ENCODE measurements at places on chromosomes 12 and 14.

DNA sequence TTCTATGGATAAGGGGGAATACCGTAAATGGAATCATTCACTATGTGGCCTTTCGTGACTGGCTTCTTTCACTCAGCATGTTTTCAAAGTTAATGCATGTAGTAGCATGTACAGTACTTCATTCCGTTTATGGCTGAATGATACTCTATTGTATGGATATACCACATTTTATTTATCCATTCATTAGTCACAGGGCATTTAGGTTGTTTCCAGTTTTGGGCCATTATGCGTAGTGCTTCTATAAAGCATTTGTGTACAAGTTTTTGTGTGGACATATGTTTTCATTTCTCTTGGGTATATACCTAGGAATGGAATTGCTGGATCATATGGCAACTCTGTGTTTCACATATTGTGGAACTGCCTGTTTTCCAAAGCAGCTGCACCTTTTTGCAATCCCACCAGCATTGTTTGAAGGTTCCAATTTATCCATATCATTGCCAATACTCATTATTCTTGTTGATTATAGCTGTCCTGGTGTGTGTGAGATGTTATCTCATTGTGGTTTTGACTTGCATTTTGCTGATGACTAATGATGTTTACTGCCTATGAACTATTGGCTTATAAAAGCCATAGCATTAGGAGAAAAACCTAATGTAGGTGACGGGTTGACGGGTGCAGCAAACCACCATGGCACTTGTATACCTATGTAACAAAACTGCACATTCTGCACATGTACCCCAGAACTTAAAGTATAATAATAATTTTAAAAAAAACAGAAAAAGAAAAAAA is 45.5 kb downstream of the ATF7IP start:
- DNase-seq: no peak

DNA sequence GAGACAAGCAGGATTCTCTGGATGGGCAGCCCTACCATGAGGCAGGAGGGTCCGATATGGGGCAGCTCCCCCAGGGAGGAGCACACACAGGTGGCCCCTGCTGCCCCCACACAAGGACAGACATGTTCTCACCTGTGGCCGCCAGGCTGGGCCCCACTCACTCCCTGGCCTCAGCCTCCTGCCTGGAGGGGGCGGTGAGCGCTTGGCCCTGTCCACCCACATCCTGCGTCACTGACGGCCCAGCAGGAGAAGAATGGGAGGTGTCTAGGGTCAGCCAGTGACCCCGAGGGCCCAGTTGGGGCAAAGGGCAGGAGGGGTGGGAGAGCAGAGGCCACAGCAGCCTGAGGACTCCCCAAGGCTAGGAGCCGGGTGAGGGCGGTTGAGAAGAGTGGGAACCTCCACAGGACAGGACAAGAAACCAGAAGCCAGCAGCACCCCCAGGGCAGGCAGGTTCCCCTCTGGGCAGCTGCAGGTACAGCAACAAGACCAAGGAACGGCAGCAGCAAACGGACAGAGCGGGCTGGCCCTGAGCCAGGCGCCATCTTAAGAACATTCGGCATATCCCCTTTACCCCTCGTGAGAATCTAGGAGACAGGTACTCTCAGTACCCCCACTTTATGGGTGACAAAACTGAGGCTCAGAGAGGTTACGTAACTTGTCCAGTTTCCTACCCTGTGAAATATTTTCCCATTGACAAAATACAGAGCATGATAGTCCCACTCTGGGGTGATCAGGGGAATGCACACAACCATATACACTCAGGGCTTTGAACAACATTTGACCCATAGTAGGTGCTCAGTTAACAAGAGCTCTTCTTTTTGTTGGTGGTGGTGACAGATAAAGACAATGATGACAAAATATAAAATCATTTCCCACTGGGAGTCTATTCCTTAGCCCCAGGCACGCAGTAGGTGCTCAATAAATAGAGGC is 74.3 kb downstream of the NCOR2 start:
- no peak for DNase-seq

DNA sequence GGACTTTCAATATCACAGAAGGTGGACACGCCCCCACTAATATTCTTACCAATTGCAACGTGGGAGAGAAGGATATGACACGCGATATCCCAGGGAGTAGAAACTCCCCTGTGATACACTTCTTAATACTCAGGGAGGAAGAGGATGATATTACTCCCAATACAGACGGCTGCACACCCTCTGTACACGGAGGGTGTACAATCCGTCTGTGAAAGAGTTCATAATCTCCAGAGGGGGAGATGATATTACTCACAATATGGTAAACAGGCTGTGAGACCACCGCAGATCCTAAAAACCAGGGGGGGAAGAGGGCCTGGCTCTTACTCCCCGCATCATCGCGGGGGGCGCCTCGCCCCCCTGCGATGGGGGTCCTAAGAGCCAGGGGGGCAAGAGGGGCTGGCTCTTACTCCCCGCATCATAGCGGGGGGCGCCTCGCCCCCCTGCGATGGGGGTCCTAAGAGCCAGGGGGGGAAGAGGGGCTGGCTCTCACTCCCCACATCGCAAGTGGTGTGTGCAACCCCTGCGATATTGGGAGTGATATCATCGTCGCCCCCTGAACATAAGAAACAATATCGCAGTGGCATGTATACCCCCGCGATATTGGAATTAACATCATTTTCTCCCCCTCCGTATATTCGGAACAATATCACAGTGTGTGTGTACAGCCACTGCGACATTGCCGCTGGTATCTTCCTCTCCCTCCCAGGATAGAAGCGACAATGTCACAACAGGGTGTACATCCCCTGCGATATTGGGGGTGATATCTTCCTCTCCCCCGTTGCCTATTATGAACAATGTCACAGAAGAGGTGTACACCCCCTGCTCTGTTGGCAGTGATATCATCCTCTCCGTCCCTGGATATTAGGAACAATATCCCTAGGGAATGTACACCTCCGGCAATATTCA is 8.9 kb upstream of the CLEC6A start:
- no peak for DNase-seq

DNA sequence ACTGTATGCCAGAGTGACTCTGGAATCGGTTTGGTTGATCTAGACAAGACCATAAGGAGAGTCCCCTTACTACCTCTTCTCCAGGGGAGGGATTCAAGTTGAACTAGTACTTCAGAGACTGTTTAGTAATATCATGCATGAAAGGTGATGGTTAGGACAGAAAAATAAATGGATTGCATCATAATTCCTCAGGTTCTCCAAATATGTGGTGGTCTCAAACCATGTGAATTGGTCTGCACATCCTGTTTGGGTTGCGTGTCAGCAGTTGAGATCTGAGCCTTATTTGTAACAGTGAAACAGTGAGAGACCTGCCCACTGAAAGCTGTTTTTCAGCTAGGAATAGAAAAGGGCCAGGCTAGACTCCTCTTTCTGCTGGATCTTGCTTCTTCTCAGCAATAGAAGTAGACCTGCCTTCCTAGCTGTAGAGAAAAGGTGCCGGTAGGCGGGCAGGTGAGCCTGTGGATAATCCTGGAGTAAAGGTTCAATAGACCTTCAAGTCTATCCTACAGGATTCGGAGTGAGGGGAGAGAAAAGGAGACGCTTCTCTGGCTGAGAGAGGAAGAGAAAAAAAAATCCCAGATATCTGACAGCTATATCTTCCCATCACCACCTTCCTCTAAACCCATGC is 258.5 kb upstream of the E2F7 start:
- no peak for DNase-seq

DNA sequence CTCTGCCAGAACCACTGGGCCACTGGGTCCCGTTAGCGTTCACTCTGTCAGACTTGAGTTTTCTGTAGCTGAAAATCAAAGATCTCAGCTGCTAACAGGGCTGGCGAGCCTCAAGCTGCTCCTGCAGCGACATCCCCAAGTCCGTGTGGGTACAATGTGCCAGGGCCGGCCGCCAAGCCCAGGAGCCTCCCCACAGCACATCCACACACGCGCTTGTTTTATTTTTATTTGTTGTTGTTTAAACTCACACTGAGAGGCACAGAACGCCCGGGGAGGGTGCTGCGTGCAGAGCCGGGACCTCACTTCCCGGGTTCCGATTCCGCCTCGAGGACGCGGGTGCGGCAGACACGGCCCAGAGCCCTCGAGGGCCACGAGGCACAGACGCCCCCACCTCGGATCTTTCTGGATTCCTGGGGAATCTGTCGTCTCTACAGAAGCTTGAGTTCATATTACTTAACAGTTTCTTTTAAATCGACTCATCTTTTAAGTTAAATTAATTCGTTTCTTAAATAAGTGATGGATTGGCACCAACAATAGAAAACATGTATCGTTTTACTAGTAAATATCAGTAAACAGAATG is 9.3 kb downstream of the GALNT9 start:
- no peak for DNase-seq

GRCh38 chr12:127113945-127114344 is 1153.0 kb upstream of the TMEM132C start:
- DNase-seq: no peak

DNA sequence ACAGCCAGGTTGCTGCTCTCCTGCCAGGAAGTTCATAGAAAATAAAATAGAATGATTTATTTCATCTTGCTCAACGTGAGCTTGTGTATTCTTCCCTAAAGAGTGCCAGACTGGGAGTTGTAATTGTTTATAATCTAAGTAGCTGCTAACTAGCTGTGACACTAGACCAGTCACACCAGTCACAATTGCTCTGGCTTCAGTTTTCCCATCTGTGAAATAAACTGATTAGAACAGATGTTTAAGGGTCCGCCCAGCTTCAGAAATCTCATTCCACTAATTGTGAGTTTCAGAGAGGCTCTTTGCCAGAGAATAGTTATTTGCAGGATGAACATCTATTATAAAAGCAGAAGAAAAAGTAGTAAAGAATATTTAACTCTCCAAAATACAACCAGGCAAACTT is 55.6 kb upstream of the ZDHHC17 start:
- no peak for DNase-seq

- DNase-seq: no peak
Measured at GRCh38 chr14:78358591-78358990, 188.4 kb downstream of the NRXN3 start.

DNA sequence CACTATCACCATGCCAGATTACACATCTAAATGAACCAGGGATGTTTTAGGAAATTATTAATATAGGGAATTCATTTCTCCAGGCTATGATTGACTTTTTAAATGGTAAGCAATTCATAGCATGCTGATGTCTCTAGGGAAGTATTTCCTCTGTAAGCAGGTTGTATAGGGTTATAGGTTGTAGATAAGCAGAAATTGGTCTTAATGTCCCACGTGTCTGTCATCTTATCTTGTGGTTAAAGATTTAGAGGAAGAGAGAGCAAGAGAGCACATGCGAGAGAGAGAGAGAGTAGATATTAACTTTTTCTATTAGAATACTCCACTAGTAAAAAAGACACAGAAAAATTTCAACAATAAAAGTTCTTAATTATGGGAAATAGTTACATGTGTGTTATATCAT is 32.6 kb downstream of the TRHDE start:
- DNase-seq: no peak

DNA sequence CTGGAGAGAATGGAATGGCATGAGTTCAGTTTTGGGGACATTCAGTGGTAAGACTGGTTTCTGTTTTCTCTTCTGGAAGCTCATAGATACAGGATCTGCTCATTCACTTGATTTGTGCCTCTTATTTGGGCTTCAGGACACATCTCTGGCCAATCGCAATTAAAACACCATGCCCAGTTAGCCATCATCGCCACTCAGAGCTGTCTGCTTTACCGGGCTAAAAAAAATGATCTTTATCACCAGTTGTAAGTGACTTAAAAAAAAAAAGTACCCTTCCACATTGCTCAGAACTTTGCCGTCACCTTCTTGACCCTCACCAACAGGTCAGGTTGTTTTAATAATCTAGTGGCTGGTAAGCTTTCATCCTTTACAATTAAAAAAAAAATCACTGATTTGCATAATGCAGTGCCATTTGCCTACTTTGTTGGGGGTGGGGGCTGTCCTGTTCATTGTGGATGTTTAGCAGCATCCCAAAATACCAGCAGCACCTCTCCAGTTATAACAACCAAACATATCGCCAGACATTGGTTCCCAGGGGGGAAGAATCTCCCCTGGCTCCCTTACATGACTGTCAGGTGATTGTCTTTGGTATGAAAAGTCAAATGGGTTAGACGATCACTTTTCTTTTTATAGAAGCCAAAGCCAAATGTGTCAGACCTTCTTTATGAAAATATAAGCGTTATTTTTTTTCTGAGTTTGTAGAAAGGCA is 150.1 kb downstream of the PRKCH start:
- no peak for DNase-seq

GRCh38 chr12:5518584-5519365 is 86.9 kb downstream of the NTF3 start:
- DNase-seq: no peak

- DNase-seq: no peak
Measured at GRCh38 chr14:103271189-103271588, 62.8 kb upstream of the EIF5 start.

DNA sequence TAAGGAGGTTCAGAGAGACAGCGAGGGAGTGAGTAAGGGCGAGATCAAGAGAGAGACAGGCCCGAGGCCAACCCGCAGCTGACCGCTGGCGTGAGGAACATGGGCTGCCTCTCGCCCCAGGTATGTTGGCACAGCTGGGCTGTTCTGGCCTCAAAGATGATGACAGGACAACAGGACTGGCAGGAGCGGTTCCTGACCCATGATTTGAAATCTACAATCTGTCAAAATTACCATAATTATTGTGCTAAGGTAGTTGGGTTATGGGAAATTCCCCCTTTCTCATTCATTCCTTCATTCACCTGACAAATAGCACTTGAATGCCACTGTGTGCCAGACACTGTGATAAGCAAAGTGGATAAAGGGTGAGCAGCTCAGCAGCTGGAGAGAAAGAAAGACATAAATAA is 5.1 kb upstream of the ENDOU start:
- DNase-seq: no peak

GRCh38 chr12:58988643-58989344 is 68.5 kb upstream of the LRIG3 start:
- no peak for DNase-seq

GRCh38 chr12:79267580-79267979 is 403.0 kb downstream of the SYT1 start:
- no peak for DNase-seq

DNA sequence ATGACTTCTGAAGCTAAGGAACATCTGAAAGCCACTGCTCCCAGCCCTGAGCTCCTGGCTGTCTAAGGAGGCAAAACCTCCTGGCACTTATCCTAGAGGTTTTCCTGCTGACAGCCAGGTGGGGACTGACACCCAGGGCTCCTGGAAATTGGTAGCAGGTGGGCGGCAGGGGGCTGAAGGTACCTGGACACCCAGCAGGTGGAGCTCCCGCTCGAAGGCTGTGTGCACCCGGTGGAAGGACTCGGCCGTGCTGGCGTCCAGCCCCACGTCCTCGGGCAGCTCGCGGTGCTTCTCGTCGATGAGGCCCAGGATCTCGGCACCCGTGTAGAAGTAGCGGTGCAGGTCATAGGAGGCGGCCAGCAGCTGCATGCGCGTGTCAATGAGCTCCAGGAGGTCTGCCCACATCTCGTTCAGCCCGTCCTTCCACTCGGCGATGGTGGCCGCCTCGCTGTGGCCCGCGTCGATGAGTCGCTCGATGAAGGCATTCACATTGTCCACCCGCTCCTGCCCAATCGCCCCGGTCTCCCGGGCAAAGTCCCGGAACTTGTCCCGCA is 68.2 kb downstream of the PLEKHG3 start:
- no peak for DNase-seq

- no peak for DNase-seq
Measured at GRCh38 chr14:78752518-78753188, 582.5 kb downstream of the NRXN3 start.
